ENCODE measurements at places on chromosomes 5 and 9.

DNA sequence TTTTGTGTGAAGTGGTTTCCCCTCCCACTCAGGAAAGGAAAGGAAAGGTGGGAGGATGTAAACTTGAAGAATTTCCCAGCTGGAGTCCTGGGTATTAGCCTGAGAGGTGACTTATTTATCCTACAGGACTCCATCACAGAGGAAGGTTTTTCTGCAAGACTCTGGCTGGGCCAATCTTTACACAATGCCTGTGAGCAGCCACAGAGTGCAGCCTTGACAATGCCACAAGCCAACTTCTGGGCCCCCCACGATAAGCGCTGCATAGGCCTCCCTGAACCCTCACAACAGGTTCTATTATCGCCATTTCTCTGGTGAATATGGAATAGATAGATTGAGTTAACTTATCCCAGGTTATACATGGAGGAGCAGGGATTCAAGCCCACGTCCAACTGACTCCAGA lies 12.4 kb downstream of the TTC39B start:
- DNase-seq: no peak

GRCh38 chr5:15322421-15322820 lies 177.6 kb upstream of the FBXL7 start:
- no peak for DNase-seq

DNA sequence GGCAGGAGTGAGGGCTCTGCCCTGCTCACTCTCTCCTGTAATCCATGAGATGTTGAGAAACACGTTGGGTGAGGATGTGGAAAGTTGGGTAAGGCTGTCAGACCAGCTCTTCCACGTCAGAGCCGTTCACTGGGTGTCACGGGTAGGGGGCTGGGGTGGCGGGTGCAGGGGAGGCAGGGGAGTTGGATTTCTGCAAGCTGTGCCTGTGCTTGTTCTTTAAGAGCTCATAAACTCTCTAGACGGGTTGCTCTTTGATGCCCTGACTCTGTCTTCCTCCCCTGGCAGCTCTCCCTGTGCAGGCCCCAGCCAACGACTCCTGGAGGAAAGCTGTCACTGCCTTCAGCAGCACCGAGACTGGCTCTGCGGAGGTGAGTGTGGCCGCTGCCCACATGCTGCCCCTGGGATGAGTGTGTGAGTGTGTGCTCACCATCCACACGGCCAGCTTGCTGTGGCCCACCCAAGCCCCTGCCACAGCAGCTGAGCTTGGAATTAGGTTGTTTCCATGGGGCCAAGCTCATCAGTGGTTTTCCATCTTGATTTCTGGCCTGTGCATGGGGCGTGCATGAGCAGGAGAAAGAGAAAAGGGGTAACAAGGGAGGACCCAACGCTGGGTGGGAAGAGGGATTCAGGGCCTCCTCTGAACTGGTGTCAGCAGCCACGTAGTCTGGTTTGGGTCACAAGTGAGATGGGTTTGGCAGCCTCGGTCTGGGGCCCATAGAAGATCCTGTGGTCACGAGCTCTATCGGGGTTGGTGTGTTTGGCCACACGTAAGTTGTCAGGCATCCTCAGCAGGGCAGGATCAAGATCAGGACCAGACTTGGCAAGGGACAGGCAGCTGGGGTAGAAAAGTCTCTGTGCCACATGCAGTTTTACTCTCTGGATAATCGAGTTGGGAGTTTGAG lies 21.0 kb upstream of the POMT1 start:
- no peak for DNase-seq

DNA sequence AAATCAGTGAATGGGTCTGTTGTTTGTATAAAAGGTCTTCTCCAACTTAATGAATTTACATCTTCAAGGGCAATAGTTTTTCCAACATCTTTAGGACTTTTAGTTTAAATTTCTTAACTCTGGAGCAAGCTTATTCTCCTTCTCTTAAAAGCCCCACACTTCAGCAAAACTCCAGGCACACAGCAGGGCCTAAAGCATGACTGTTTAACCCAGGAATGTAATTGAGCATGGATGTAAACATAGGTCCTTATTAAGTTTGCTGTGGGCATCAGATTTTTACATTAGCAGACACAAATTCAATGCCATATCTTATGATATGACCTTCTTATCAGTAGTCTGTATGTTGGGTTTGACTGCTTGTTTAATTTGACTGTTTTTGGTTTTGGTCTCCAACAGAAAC lies 78.9 kb downstream of the ABCA1 start:
- no peak for DNase-seq

GRCh38 chr5:53333160-53333559 lies 147.3 kb upstream of the FST start:
- DNase-seq: no peak
